NCI-H2171 (cell line): ENCODE measurements at places on chromosomes 4 and X.

- DNase-seq, result no peak
These were observed 50.4 kb upstream of the PRPS1 start for GRCh38 chrX:107577933-107578332.

DNA sequence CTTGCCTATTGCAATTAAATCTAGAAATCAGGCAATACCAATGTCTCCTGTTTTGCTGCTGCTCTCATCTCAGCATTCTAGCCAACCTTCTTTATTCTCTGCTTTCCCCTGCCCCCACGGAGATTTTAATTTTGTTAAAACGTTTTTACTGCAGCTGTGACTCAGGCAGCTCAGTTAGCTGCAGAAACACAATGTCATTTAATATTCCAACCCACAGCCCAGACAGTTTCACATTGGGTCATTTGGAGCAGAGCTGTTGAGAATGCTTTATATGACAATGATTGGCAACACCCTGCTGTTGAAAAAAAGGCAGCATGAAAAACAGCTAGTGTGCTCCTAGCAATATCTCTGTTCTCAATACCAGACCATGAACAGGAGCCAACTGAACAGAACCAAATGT is 12.6 kb upstream of the SLC10A4 start:
- no peak for DNase-seq

- DNase-seq, result no peak
These were observed 16.1 kb upstream of the ATP8A1 start for GRCh38 chr4:42673082-42673425.

GRCh38 chr4:88865466-88865865 is 167.8 kb upstream of the NAP1L5 start:
- no peak for DNase-seq

DNA sequence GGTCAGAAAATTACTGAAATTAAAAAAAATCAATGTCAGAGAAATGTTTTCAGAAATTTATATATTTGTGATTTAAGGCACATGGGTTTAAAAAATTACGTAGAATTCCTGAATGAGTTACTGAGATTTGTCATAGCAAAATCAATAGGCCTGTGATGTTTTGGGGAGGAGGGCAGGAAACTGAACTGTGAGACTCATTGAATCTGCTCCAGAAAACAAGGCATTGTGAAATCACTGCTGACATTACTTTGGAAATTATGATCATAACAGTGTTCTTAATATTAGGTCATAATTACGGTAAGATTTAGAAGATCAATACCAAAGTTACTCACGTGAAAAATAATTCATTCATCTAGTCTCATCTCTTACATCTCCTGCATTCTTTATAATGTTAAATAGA is 5.3 kb downstream of the FGF5 start:
- no peak for DNase-seq

- no peak for DNase-seq
These were observed 216.0 kb downstream of the PTTG2 start for GRCh38 chr4:38176165-38176564.

- no peak for DNase-seq
These were observed 362.2 kb upstream of the EMCN start for GRCh38 chr4:100880011-100880410.

GRCh38 chr4:98937986-98938720 is 9.2 kb upstream of the EIF4E start:
- DNase-seq, result no peak

DNA sequence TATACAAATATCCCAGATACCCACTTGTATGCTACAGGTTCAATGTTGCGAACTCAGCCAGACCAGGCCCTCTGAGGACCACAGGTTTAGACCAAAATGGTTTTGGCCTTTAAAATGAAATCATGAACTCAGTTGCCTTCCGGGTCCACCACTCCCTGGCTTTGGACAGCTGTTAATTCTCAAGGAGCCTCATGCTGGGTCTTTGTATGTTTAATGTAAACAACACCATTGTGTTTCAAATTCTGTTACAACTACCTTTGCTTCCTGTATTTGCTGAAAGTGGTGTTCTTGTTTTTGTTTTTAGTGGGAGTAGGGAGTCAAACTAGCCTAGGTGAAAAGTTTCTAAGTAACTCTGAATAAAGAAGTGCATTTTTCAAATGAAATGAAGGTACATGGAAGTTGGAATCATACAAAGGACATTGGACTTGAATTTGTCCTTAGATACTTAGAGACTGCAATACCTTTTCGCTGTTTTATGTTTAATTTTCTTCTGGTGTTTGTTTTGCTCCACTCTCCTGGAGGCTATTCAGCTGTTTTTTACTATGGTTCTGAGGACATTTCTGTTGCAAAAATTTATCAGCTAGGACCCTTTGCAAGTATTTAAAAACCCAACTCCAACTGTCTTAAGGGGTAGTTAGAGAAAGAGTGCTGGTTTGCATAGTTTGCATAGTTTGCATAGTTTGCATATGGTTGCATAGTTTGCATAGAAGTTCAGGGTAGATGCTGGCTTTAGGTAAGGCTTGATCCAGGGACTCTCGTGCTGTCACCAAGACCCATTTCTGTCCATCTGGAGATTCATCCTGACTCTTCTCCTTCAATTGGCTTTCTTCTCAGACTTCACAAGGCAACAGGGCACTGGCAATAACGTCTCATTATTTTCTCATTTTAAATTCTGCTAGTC is 70.1 kb downstream of the MID1IP1 start:
- no peak for DNase-seq

- no peak for DNase-seq
These were observed 396.0 kb upstream of the SMIM31 start for GRCh38 chr4:164357957-164358356.

GRCh38 chr4:17323554-17324385 is 188.1 kb downstream of the QDPR start:
- no peak for DNase-seq

- no peak for DNase-seq
These were observed 61.9 kb downstream of the PRKG2 start for GRCh38 chr4:81152839-81153713.

- no peak for DNase-seq
These were observed 7.4 kb downstream of the ADRA2C start for GRCh38 chr4:3773552-3774001.

DNA sequence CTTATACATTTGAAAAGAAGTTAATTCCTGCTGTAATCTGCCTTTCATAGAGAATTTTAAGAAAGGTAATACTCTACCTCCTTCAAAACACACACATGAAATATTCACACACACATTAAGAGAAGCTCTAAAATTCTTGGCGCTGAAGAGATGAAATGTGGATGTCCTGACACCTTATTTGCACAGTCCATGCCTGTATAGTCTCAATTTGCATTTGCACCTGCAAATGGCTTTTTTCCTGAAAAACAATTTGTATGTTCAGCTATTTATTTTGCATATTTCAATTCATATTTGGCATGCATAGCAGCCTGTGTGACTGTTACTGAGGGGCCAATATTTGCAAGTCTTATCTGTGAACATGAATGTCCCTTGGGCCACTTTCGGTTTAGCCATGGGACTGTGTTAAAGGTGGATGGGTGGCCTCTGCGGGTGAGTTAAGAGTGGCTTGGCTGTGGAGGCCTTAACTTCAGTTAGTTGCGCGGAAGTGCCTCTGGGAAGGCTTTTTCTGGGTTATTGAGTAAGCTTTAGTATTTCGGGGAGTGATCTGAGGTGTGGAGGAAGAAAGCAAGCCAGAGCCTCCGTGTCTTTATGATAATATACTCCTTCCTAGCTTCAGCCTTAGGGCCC is 443.3 kb upstream of the FAT1 start:
- no peak for DNase-seq

DNA sequence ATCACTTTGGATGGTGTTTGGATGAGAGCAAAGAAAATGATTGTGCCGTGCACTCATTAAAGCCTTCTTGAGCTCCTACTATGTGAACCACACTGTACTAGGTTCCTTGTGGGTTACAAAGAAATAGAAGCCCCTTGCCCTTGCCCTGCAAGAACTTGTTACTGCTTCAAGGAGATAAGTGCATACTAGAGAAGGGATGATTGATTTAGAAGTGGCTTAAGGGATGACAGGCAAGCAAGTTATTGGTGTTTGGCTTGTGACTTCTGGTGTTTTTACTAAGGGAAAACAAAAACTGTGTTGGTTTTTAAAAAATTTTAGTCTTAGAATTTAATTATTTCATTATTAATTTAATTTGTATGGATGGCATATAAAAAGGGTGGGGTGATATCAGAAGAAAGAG is 67.4 kb downstream of the IL21 start:
- no peak for DNase-seq

GRCh38 chrX:106874075-106874474 is 29.1 kb downstream of the RIPPLY1 start:
- no peak for DNase-seq

DNA sequence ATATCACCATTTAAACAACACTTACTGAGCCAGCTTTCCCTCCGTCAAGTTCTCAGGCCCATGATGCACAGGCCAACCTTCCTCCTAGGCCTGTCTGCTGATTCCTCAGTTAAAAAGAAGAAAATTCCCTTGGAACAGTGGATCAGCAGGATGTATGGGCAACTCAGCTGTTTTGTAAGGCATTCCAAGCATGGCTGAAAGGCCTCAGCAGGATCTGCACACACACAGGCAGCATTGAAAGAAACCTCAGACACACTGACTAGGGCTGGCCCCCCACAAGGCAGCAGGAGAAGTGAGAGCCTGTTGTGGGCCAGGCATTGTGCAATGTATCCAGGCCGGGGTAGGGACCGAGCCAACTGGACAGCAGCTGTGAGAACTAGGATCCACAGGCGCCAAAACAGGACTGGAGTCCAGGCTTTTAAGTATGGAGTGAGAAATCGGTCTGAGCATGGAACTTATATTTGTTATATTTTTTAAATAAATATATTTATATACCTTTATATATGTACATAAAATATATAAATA is 171.4 kb downstream of the NWD2 start:
- DNase-seq, result no peak

- no peak for DNase-seq
These were observed 45.8 kb downstream of the MGARP start for GRCh38 chr4:139234253-139234652.

- no peak for DNase-seq
These were observed 50.5 kb upstream of the GUCY1A1 start for GRCh38 chr4:155616117-155616516.

GRCh38 chr4:168177546-168178149 is 85.3 kb downstream of the ANXA10 start:
- DNase-seq, result no peak

DNA sequence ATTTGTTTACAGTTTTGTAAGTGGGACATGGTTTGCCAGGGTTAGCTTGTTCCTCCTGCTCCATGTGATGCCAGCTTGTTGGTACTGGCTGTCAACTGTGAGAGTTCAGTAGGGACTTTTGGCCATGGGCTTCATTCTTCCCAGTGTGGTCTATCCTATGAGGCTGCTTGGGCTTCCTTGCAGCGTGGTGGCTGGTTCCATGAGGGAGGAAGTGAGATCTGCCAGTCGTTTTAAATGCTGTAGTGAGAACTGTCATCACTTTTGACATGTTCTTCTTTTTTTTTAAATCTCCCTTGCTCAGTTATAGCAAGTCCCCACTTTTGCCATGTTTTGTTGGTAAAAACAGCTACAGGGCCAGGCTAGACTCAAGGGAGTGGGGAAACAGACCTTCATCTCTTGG is 15.9 kb downstream of the NSD2 start:
- no peak for DNase-seq

DNA sequence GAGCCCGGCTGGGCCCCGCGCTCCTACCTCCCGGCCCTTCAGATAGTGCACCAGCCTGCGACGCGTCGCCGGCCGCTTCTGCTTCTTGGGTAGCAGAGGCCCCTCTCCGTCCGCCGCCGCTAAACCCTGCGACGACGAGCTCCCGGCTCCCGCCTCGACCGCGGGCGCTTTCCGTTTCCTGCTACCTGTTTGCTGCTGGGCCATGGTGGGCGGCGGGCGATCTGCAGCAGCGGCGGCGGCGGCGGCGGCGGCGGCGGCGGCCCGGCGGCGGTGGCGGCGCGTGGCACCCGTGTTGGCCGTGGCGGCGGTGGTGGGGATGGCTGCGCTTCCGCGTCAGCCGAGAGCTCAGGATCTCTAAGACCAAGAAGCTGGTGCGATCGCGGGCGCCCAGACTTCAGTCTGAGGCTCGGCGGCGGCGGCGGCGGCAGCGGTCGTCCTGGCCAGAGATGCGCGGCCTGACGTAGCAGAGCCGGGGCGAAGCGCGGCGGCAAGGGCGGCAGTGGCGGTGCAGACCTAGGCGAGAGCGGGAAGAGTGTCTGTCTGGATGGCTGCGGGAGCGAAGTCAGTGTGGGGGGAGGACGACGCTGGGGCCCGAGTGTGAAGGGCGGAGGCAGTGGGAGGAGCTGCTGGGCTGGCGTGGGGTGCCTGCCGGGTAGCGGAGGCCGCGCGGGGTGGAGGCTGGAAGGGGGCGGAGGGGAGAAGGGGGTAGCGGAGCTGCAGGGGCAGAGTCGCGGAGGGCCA is at the start of gene DCAF12L2:
TSS of gene DCAF12L2 (minus strand) at position 569 of the 741 bp plus-strand sequence. CDS start at position 204, 365 bp downstream.
- no peak for DNase-seq

DNA sequence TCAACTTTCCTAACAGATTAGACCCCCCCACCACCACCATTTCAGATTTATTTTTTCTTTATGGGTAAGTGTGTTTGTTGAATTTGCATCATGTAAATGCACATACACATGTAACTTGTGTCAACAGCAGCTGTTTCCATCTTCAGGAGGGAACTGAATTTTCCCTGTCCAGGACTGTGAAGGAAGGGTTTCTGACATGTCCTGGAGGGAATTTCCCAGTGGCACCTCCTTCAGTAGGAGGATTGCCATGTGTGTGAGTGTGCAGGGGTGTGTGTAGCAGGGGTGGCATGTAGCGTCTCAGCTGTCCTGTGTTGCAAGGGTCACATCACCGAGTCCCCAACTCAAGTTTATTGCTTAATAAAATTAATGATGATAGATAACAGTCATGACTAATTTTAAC is 19.7 kb downstream of the HERC6 start:
- no peak for DNase-seq

GRCh38 chrX:119647552-119648420 is 41.6 kb upstream of the NKRF start:
- DNase-seq, result no peak

GRCh38 chr4:152525878-152526277 is 10.0 kb downstream of the FBXW7 start:
- no peak for DNase-seq

- DNase-seq, result no peak
These were observed 192.7 kb downstream of the GABRG1 start for GRCh38 chr4:45931154-45931553.

- DNase-seq, result no peak
These were observed 174.7 kb upstream of the GPRIN3 start for GRCh38 chr4:89482251-89482650.

- DNase-seq, result no peak
These were observed 124.5 kb downstream of the NPNT start for GRCh38 chr4:106019771-106020170.

DNA sequence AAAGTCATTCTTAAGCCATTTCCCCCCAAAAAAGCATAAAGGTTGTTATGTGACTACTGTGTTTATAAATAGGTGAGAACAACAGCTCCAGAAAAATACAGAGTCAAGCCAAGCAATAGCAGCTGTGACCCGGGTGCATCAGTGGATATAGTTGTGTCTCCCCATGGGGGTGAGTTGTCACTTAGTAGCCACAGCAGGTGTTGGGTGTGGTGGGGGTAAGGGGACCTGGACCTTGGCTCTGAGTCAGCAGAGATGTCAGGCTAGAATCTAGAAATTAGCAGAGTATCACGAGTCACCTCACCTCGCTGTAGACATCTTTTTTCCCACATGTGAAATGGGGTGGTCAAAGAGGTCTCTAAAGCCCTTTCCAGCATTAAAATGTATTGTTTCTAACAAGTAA is 42.4 kb downstream of the MOSPD2 start:
- no peak for DNase-seq
